ENCODE measurements at places on chromosomes 2 and 18.
A peak's percentile ranks its signal among the peaks of the same experiment; 100 is the strongest.

DNA sequence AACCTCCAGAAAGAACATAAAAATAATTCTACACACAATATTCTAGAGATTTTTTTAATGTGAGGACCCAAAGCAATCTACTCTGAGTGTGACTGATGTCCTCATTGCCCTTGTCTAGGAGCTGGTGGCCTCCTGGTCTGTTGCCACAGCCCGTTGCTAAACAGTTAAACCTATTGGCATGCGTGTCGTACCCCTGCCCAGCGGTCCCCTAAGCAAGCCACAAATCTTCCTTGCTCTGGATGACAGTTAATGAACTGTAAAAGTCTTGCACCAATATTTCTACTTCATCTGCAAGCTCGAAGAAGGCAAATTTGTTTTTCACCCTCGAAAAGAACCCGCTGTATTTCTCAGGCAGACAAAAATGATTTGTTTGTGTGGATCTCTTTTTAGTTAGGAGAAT, 489.1 kb upstream of the MEX3C start:
- no peak for DNase-seq

GRCh38 chr18:63237881-63238692, 81.5 kb downstream of the BCL2 start:
- DNase-seq, result no peak

DNA sequence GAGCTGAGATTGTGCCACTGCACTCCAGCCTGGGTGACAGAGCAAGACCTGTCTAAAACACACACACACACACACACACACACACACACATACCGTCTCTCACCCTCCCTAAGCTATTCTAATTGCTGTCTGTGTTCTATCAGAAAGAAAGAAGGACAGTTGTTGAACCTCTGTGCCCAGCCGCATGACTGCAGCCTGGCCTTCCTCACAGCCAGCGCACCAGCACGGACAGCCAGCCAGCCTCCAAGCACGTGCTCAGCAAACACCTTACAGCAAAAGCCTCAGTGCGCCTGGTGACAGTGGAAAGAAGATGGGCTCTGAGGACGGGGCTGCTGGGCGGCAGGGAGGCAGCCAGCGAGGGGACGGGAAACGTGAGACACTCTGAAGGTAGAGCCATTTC, 58.0 kb downstream of the ZNF516 start:
- DNase-seq, result no peak

GRCh38 chr2:158782616-158783015, 12.5 kb upstream of the DAPL1 start:
- DNase-seq, result no peak

- peak; percentile 30 for DNase-seq
Measured at GRCh38 chr2:24793761-24794435, 673 bp downstream of the CENPO start.

DNA sequence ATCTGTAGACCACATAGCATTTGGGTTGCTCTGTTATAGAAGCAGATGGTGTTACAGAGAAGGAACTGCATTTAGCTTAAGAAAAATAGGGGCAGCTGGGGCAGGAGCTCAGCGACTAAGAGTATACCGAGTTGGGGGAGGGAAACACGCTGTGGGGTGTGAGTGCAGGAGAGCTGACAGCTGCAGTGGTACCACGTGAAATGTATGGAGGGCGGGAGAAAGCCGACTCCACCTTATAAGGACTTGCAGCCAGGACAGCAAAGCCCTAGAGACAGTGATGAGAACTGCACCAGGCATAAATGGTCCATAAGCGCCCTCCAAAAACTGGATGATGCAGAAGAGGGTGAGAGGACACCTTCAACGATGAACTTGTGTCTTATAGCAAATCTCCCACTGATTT, 237.6 kb downstream of the PRKCE start:
- DNase-seq, result peak; percentile 99
